ENCODE measurements at places on chromosomes 4 and X.

DNA sequence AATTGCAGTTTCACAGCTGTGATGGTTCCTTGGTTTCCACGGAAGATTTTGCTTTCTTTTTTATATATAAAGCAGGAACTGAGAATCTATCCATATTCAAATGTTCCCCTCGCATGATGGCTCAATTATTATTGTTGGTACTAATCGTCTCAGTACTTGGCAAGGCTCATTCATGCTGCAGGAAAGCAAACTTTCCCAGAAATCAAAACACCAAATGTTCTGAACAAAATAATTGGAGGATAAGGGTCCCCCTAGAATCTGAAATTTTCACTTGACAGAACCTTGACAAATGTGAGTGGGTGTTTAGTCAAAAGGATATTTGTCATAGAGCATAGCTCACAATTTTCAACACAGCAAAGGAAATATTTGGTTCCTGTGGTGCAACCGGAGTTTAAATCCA, 1598.6 kb upstream of the PCDH7 start:
- no peak for DNase-seq

- no peak for DNase-seq
Observed at GRCh38 chr4:6228158-6229067, 28.1 kb upstream of the JAKMIP1 start.

- no peak for DNase-seq
Observed at GRCh38 chrX:71000139-71000538, 68.0 kb downstream of the SNX12 start.

DNA sequence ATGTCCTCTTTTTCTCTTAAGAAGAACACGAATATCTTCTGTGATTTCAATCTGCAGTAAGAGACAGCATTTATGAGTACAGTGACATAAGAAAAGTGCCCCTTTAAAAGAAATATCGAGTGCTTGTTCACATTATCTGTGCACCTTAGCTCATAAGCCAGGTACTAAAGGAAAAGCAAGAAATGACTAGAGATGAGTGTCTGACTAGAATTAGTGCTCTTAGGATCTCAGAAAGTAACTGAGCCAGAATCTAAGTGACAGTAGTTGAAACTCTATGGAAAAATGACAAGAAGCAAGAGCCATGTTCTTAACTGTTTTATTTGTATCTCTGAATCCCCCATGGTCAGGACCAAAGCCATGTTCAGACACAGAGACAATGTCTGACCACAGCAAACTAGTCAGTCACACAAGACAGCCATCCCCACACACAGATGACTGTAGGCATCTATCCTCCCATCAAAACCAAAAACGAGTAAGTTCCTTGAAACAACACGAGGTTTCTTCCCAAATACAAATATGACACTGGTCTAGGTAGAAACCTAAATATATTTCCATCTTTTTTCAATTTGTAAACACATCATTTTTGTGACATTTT, 36.8 kb downstream of the ACSL4 start:
- no peak for DNase-seq

DNA sequence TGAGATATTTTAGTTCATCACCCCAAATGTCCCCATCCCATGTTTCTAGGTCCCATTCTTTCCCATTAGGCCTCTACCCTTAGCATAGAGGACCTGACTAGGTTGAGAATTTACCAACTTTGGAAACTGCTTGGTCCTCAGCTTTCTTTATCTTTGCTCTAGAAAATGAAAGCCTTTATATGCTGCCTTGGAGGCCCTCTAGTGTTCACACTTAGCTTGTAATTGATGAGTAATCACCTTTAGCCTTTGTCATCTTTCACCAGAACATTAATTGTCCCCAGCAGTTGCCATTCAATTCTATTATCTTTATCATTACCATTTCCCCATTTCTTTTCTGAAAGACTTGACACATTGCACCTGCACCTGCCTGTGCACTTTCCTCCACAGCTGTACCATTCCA, 589.2 kb upstream of the NR3C2 start:
- no peak for DNase-seq

Measured in stimulated activated CD8-positive, alpha-beta memory T cell treated with anti-CD3 and anti-CD28 coated beads, Interleukin-2, amount 100 ng/mL, for 1 hour (primary cell).